ENCODE measurements at places on chromosomes 13 and 19.

DNA sequence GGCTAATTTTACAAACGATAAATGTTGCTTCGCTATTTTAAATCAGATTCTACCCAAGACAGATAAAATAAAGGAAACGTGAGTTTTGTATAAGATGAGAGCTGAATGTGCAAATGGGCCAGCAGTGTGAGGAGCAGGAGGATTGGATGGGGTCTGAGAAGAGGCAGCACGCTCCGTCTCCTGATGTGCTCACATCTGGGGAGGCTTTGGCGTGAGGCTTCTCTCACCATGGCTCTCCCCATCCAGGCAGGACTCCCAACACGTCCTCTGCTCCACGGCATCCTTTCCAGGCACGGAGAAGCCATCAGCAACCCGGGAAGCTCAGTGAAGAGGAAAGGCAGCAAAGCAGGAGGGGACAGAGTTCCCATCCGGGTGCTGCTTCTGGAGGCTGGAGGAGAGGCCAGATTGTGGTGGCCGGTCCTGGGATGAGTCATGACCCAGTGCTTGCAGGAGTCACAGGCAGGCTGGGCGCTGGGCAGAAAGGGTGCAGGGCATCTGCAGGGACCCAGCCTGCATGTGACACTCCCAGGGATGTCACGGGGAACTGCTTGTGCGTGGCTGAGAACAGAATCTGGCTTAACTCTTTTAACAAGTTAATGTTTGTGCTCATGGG is 47.5 kb downstream of the ZNF536 start:
- no peak for DNase-seq

DNA sequence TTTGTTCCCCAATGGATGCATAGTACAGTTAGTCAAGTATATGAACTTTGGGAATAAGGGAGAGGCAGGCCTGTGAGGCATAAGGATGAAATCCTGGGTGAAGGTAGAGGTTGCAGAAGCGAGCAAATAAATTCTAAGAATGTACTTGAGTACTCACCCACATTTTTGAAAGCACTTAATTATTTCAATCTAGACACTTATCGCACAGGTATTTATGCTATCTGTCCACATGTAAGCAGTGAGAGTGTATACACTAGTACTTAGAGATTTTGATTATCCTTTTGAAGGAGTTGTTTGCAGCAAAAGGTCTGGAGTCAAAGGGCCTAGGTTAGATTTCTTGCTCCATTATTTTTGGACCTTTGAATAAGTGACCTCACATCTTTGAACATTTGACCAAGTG is 77.7 kb downstream of the LMO7 start:
- DNase-seq, result no peak

GRCh38 chr19:30092721-30093569 is 150.9 kb downstream of the URI1 start:
- DNase-seq, result no peak

GRCh38 chr13:27535546-27535945 is 84.8 kb downstream of the LNX2 start:
- DNase-seq, result no peak

DNA sequence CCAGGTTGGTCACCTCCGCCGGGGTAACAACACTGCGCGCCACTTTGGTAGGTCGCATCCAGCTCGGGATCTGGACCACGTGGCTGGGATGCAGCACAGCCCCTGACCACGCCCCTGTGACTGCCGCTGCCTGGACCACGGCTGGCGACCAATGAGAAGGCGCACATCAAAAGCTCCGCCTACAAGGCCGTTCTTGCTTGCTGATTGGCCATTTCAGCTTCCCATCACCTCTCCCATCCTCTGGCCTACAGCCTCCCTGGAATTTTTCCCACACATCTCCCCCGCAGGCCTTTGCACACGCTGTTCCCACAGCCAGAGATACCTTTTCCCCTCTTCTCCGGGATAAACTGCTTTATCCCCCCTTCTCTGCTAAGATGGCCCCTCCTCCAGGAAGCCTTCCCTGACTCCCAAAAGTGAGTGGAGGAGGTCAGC is 12.5 kb upstream of the MAP1S start:
- no peak for DNase-seq

- DNase-seq, result no peak
Observed at GRCh38 chr19:6066661-6067646, 43.3 kb downstream of the RFX2 start.

DNA sequence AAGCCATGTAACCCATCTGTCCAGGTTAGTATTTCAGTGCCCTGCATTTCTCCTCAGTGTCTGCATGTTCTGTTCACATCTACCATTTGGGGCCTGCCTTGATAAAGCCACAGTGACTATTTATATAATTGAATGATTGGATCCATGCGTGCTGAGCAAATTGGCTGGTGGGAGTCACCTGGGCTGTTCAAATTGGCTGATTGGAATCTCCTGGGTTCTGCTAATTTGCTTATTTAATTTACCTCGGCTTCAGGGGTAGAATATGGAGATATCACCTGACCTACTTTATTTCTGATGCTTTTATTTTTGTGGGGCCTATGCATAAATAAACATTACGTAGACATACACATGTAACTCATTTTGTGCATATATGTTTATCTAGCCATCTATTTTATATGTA is 167.7 kb downstream of the ZNF486 start:
- DNase-seq, result no peak

- DNase-seq, result no peak
Observed at GRCh38 chr19:13042443-13043130, 47.3 kb downstream of the NFIX start.

DNA sequence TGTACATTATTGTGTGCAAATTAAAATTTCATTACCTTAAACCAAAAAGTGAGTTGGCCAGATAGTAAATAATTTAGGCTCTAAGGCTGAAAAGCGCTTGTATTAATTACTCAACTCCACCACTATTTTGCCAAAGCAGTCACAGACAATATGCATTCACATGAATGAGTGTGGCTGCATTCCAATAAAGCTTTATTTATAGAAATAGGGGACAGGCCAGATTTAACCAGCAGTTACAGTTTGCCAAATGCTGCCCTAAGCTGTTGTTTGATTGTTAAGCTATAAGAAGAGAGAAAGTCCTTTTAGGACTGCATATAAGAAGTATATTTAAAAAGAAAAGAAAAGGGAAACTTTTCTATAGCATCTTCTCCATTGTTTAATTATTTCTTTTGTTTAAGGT is 342.6 kb downstream of the ITGBL1 start:
- no peak for DNase-seq

DNA sequence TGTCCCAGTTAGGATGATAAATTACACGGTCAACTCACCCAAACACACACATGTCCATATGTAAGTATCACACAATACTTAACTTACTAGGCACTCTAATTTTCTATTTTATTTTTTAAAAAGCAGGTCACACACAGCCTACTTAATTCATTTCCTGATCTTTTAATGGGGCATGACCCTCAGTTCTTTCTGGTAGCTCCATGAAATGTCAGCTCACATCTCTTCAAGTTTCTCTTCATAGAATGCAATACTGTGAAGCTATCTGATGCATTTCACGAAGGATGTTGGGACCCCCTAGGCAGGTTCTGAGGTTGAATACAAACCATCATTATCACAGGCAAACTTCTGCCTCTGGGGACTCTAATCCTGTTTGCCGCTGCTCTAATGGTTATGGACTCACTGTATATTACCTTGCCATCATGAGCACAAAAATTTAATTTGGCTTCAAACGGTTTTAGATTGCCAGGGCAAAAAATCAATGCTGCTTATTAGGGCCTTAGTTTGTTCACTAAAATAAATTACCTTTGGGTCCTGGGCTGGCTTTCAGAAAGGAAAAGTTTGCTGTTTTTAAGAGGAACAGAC is 16.1 kb upstream of the DHRS12 start:
- no peak for DNase-seq

- DNase-seq, result no peak
Observed at GRCh38 chr13:97979556-97979955, 26.1 kb downstream of the IPO5 start.

GRCh38 chr19:54517483-54517882 is 14.9 kb downstream of the LAIR2 start:
- no peak for DNase-seq

GRCh38 chr13:51794964-51795363 is 9.0 kb downstream of the DHRS12 start:
- DNase-seq, result no peak

- DNase-seq, result no peak
Observed at GRCh38 chr13:78060966-78061365, 142.3 kb upstream of the EDNRB start.

GRCh38 chr19:42269478-42270345 is 660 bp downstream of the CIC start:
- DNase-seq, result no peak

- no peak for DNase-seq
Observed at GRCh38 chr13:42965281-42965680, 26.8 kb downstream of the EPSTI1 start.

GRCh38 chr13:101567841-101568240 is 115.4 kb downstream of the ITGBL1 start:
- DNase-seq, result no peak

DNA sequence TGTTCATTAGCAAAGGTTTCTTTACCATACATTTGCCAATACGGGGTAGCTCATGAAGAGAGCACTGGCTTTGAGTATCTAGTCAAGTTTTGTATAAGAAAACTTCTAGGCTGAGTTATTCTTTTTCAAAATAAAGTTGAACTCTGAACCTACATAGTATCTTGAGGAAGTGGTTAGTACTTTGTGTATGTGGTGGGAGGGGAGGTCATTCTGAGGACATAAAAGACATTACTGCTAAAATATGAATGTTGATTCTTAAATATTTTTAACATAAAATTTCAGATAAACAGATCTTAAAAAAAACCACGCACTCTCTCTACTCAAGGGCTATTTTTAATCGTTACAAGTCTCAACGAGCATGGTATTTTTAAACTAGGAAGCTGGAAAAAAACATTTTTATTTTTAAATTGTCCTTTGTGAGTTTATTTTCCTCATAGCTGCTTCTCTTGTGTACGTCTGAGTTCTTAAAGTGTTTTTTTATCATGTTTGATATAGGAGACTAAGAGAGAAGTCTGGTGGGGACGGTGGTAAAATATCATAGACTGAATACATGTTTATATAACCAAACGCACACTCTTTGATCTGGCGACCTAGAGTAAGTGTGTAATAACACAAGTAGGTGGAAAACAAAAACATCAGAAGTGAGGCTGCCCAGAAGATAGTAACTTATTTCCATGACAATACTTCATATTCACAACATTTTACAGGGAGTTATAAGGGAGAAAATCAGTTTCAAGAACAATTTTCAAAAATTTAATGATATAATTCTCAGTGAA is 118.0 kb upstream of the POSTN start:
- DNase-seq, result no peak

GRCh38 chr19:42303101-42303464 is 659 bp upstream of the PAFAH1B3 start:
- DNase-seq, result no peak

- no peak for DNase-seq
Observed at GRCh38 chr13:42754801-42755510, 26.4 kb upstream of the FAM216B start.

- no peak for DNase-seq
Observed at GRCh38 chr13:105997581-105998550, 537.6 kb downstream of the EFNB2 start.

DNA sequence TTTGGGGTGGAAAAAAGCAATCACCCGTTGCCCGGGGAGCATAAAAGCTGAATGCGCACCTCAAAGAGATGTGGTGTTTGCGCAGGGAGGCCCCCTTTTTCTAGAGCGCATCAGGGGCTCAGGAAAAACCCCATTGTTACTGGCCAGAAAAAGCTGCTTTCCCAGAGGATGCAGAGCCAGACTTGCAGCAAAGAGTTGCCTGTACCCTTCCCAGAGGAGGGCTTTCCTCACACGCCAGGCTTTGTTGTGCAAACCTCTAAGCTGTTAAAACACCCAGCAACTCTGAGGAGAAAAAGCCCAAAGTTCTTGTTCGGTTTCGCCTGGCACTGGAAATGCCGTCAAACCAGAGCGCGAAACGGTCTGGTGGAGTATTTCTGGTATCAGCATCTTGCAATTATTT is 29.3 kb downstream of the GSX1 start:
- no peak for DNase-seq

- no peak for DNase-seq
Observed at GRCh38 chr13:82341116-82341515, 1541.2 kb downstream of the SLITRK1 start.

- DNase-seq, result no peak
Observed at GRCh38 chr13:20988909-20989655, 72.3 kb downstream of the LATS2 start.

- no peak for DNase-seq
Observed at GRCh38 chr13:39531646-39532045, 71.3 kb downstream of the LHFPL6 start.

DNA sequence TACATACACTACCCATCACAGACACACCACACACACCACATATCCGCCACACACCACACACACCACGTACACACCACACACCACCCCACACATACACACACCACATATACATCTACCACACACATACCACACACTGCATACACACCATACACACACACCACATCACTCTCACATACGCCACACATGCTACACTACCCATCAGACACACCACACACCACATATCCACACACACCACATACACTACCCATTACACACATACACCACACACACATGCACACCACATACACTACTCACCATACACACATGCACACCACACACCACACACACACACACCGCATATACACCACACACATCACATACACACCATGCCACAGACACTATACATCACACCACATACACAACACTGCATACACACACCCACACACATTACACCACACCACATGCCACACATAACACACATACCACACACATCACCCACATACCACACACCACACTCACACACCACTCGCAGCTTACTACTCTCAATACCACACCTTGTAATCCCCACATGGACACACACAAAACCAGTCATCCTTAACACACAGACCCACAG is 9.5 kb downstream of the ERFL start:
- no peak for DNase-seq

DNA sequence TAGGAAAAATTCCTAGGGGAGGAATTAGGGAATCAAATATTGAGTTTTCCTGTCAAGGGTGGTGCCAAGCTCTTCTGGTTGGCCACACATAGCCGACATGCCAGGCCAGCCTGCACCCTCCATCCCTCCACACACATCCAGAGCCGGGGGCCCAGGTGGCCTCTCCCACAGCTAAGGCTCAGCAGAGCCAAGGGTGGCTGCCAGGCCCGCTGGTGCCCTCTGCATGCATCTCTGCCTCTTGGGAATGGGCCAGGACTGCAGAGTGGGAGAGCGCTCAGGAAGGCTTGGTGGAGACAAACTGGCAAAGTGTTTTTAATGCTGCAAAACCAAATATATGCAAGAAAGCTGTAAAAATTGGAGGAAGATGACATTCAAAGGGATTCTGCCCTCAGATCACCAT is 42.7 kb upstream of the GAS6 start:
- no peak for DNase-seq

GRCh38 chr13:35179494-35179893 is 237.4 kb downstream of the NBEA start:
- DNase-seq, result no peak

DNA sequence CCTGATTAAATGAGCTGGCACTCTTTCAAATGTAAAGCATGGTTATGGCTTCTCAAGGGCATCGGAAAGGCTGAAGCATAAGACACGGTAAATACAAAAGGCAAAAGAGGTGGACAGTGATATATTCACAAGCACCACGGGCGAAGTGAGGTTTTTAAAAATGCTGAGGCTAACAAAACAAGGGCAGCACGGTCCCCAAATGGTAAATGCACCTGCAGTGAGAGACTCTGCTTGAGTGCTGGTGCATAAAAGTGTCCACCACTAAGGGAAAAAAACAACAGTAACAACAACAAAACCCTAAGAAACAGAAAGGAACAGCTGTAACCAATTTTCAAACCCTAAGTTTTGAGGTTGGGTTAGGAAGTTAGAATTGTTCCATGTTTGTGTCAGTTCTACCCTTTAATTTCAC is 234.9 kb downstream of the PCDH9 start:
- no peak for DNase-seq

GRCh38 chr19:3073159-3073563 is 10.9 kb upstream of the TLE5 start:
- no peak for DNase-seq

Data from GM12892 (cell line).